ENCODE measurements at places on chromosomes 4 and X.

GRCh38 chr4:183469285-183469684 lies 24.8 kb downstream of the CDKN2AIP start:
- DNase-seq = no peak

GRCh38 chr4:3220476-3221183 lies 28.3 kb upstream of the MSANTD1 start:
- no peak for DNase-seq

DNA sequence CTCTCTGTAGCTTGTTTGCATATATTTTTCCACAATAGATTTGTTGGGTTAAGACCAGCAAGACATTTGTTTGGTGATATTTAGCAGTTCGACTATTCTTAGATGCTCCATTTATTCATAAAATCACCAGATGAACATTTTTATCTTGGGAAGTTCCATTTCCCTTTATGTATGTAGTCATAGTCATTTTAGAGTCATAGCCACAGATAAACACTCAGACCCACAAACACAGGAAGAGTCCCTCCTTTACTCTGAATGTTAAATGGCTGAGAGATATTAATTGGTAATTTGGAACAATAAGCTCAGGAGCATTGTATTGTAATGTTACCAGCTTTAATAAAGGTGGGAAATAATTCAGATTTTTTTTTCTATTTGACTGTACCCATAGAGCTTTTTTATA lies 1608.7 kb downstream of the STIM2 start:
- DNase-seq = no peak

GRCh38 chrX:118968031-118968430 lies 6.4 kb upstream of the LONRF3 start:
- DNase-seq = no peak

DNA sequence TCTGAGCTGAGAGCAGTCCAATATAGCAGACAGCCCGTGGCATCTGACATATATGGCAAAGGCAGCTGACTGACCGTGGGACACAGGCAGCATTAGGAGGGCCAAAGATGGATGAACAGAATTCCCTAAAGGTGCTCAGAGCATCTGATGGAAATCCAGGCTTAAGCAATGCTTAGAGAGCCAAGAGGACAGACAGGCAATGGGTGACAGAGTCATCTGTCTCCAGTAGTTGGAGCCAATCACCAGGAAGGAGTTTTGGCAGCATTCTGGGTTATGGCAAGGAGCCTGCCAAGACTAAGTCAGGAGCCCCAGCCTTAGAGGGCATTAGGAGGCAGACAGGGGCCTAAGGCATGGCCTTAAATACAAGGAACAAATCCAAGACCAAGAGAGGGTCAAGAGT lies 153.3 kb upstream of the USP9X start:
- DNase-seq = peak; percentile 68

DNA sequence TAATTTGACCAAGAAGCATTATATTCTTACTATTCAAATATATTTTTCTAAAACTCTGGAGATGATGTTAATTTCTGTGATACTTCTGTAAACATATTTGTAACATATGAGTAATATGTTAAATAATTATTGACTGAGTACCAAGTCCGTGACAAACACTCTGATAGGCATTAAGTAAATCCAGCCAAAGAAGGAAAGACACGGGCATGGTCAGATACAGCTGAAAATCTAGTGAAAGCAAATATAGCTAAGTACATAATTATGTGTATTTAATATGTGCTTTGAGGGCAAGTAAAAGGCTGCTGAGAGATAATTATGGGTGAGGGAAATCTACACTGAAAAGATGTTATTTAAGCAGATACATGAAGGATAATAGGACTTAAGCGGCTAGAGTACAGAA lies 1263.6 kb upstream of the ADGRL3 start:
- no peak for DNase-seq

- no peak for DNase-seq
Observed at GRCh38 chr4:141899541-141899940, 263.2 kb downstream of the IL15 start.

- DNase-seq = no peak
Observed at GRCh38 chr4:76470064-76470463, 35.0 kb downstream of the SHROOM3 start.

GRCh38 chr4:153239409-153239808 lies 35.2 kb downstream of the TRIM2 start:
- no peak for DNase-seq

- DNase-seq = peak; percentile 41
Observed at GRCh38 chr4:184168406-184169019, 49.2 kb downstream of the ENPP6 start.

GRCh38 chr4:40316333-40316781 lies 18.8 kb upstream of the CHRNA9 start:
- DNase-seq = no peak

GRCh38 chr4:182143822-182144625 lies 99.2 kb upstream of the TENM3 start:
- DNase-seq = no peak

DNA sequence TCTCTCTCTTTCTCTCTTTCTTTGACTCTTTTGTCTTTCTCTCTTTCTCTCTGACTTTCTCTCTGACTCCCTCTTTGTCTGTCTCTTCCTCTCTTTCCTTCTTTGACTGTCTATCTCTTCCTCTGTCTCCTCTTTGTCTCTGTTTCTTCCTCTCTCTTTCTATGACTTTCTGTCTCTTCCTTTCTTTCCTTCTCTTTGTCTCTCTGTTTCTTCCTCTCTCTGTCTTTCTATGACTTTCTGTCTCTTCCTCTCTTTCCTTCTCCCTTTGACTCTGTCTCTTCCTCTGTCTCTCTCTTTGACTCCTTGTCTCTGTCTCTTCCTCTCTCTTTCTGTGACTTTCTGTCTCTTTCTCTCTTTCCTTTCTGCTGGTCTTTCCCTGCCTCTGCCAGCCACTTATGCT lies 38.7 kb downstream of the HNRNPD start:
- no peak for DNase-seq

- peak; percentile 55 for DNase-seq
Observed at GRCh38 chrX:48083212-48083611, 11.8 kb upstream of the ZNF630 start.

DNA sequence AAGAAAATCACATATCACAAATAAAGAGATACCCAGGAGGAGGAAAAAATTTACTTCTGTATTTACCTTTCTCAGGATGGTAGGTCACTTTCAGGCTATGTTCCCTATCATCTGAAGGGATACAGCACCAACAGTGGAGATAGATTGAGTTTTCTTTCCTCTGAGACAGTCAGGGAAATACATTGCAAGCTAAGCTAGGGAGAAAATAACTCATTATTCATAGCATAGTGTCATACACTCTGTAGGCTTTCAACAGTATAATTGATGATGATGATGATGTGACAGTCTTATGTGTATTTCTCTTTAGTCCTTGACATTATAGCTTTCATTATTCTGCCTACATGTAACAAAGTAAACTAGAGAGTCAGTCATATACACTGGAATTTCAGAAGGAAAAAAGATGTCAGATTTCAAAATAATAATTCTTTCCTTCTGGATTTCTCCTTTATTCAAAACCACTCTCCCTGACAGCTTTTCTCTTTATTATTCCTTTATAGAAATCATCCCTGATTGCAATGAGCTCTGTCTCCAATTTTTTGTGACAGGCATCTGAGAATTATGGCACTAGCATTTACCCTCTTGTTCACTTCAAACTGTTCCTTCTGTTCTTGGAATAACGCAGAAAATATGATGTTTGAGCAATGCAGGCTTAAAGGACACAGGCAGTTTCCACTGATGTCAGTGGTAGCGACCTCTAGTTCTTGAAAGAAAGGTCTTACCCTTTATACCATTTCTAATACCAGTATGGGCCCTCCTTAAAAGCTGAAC lies 169.1 kb upstream of the EPHA5 start:
- no peak for DNase-seq

GRCh38 chr4:129371926-129372325 lies 276.0 kb downstream of the C4orf33 start:
- no peak for DNase-seq

- DNase-seq = no peak
Observed at GRCh38 chr4:34412911-34413310, 1831.4 kb downstream of the ARAP2 start.

- DNase-seq = no peak
Observed at GRCh38 chrX:119272882-119273419, 36.9 kb downstream of the PGRMC1 start.

DNA sequence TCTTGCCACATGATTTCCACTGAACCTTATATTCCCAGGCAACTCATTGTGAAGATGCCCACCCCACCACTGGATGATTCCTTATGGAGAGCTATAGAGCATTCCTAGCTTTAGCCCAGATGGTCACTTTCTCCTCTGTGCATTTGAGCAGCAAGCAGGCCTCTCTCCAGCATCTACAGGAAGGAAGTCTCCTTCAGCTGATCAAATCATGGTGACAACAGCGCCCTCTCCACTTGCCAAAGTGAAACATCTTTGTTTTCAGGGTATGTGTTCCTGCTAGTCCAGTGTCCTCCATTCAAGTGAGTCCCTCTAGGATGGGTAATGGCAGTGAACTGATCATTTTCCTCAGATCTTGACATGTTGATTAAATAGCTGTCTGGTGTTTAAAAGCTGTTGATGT lies 10.9 kb upstream of the SYTL5 start:
- DNase-seq = no peak

DNA sequence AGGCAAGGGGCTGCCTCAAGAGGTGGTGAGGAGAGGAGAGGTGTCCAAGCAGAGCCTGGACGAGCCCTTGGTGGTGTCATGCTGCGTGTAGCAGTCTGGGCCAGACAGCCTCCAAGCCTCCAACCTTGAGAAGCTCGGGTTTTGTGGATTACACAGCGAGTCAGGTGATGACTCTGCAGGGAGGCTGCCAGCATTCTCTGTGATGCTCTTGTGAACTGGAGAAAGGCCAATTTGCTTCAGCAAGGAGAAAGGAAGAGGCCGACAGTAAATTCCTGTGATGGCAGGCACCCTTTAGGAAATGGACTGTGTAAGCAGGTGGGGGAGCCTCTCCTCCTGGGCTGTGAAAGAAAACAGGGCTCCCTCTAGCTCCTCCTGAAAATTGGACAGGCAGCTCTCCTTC lies 36.0 kb upstream of the CD99L2 start:
- no peak for DNase-seq

DNA sequence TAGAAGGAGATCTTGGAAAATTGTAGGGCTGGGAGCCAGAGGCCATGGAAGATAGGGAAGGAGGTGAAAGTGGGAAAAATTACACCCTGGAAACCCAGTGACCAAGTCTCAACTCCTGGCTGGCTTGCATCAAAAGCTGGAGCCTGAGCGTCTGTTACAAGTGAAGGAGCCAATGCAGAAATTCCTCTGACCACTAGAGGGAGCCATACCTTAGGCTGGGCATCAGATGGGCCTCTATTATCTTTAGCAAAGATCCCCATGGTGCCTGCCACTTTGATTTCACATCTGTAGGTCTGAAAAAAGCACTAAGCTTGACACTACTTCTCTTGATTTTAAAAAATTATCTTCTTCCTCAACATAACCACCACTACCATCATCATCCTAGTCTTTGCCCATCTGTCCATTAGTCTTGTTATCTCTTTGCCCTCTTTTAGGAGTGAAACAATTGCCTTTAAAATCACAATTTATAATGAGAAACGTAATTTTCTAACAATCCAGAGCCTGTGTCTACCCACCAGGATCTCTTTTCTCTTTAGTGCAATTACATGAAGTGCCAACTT lies 62.9 kb downstream of the ANAPC4 start:
- DNase-seq = peak; percentile 76

- no peak for DNase-seq
Observed at GRCh38 chr4:158903079-158903456, 134.2 kb downstream of the FNIP2 start.

GRCh38 chr4:10960389-10960788 lies 275.8 kb upstream of the CLNK start:
- DNase-seq = no peak

DNA sequence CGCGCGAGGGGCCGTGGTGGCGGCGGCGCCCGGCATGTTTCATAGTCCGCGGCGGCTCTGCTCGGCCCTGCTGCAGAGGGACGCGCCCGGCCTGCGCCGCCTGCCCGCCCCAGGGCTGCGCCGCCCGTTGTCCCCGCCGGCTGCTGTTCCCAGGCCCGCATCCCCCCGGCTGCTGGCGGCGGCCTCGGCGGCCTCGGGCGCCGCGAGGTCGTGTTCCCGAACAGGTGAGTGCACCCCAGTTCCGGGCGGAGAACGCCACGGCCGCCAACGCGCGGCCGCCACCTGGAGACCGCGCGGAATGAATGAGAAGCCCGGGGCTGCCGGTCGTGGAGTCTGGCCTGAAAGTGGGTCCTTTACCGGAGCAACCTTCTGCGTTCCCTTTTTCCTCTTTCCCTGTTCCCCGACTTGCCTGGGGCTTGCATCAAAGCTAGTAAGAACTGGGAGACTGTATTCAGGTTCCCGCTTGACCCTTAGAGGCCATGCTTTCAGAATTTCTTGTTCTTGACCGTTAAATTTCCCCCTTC lies 429 bp downstream of the NOCT start:
- peak; percentile 45 for DNase-seq

- DNase-seq = no peak
Observed at GRCh38 chr4:152729466-152729865, 49.7 kb upstream of the TMEM154 start.

GRCh38 chr4:108116423-108117168 lies 52.1 kb downstream of the LEF1 start:
- DNase-seq = no peak

DNA sequence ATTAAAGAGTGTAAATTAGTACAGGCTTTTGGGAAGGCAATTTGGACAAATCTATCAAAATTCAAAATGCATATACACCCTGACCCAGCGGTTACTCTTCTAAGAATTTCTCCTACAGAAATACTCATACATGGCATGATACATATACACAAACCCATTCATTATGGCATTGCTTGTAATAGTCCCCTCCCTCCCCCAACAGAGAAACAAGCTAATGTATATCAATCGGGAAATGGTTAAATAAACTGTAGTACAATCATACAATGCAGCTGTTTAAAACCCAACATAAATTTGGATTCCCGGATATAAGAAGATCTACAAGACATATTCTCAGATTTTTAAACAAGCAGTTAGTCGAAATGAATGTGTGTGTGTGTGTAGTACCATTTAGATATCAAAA lies 808 bp downstream of the HUWE1 start:
- DNase-seq = peak; percentile 48

- DNase-seq = no peak
Observed at GRCh38 chr4:54645830-54646229, 11.9 kb upstream of the KIT start.

GRCh38 chr4:55253948-55254593 lies 92.0 kb upstream of the SRD5A3 start:
- DNase-seq = peak; percentile 48

GRCh38 chr4:175127314-175127713 lies 209.2 kb downstream of the ADAM29 start:
- DNase-seq = no peak

DNA sequence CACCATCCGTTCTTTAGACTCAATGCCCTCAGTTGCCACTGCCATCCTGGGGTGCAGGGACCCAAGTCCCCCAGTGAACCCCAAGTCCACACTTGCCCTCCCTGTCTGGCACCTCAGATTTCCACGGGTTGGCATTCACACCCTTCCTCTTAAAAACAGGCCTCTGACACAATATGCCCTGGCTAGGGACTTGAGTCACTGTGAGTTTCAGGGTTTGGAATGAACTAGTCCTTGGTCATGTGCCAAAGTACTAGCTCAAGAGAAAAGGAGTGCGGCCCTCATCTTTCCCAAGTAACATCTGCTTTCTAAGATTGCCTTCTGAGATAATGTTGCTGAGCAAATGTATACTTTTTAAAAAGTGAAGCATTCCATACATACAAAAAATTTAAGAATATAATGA lies 134.0 kb downstream of the MID1 start:
- no peak for DNase-seq

GRCh38 chrX:45852884-45853283 lies 652.2 kb upstream of the DIPK2B start:
- no peak for DNase-seq

GRCh38 chr4:39032218-39033085 lies at the start of gene TMEM156:
Gene TMEM156 (minus strand): TSS chr4:39032409. CDS start chr4:39032313, 96 bp downstream.
- DNase-seq = peak; percentile 62
